ENCODE measurements at places on chromosomes 2 and 18.

DNA sequence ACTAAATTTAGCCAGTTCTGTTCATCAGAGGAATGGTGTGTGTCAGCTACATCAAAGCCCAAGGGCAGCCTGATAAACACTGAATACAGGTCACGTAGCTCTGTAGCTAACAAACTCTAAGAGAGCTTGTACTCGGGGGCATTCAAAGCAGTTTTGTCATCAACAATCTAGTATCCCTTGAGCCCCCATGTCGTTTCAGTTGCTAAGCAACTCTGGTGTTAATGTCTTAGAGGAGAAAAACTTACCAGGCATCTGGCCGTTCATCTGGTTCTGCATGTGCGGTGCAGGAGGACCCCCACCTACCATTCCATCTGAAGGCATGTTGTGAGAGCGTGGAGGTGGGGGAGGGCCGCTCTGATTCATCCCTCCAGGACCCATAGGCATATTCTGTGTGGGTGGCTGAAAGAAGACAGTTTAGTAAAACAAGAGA lies 33.1 kb downstream of the SS18 start:
- no peak for DNase-seq

DNA sequence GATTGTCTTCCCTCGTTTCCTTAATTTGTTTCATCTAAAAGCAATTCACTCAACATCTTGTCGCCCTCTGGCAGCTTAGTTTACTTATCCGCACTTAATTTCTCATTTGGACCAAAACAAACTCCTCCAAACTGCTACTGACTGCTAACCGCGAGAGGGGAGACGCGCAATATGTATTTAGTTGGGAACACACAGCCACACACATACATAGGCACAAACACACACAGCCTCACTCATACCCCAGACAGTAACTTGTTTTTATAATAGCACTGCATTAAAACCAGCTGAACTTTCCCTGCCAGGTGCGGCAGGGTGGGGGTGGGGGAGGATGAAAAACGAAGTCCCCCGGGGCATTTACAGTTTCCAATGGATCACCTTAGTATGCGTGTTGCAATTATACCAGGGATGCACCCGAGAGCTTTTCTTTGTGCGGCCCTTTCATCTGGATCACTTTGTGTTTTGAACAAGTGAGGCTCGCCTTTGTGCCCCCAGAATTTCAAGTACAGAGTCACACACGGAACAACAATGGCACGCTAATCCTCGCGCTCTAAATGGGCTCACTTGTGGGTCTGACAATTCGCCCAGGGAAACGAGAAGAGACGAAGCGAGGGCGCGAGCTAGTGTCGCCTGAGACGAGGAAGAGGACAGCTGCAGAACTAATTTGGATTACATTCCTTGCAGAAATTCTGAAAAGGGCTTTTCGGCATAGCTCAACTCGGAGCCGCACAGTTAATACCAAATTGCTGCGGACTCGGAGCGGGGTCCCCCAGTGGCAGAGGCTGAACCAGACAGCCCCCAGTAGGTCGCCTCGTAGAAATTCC lies 2.4 kb downstream of the ERBB4 start:
- no peak for DNase-seq

DNA sequence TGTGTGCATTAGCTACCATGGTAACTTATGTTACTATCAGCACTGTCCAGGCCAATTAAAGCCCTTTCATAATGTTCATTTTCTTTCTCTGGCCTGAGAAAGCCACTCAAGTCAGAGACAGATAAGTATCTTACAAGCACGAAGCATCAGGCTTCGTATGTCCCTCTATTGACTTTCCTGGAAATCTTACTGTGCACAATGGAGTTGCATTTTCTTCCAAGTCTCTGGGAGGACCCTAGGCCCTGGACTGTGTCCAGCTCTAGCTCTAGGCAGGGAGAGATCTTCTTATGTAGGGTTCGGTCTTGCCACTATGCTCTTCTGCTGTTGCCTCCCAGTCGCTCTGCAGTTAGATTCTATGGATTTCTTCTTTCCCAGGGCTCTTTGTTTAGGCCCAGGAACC lies 40.0 kb upstream of the ITGA6 start:
- DNase-seq = no peak

GRCh38 chr18:58580078-58580477 lies 48.8 kb downstream of the ALPK2 start:
- no peak for DNase-seq

- DNase-seq = no peak
Observed at GRCh38 chr2:131094463-131095281, 1.4 kb upstream of the FAM168B start.

DNA sequence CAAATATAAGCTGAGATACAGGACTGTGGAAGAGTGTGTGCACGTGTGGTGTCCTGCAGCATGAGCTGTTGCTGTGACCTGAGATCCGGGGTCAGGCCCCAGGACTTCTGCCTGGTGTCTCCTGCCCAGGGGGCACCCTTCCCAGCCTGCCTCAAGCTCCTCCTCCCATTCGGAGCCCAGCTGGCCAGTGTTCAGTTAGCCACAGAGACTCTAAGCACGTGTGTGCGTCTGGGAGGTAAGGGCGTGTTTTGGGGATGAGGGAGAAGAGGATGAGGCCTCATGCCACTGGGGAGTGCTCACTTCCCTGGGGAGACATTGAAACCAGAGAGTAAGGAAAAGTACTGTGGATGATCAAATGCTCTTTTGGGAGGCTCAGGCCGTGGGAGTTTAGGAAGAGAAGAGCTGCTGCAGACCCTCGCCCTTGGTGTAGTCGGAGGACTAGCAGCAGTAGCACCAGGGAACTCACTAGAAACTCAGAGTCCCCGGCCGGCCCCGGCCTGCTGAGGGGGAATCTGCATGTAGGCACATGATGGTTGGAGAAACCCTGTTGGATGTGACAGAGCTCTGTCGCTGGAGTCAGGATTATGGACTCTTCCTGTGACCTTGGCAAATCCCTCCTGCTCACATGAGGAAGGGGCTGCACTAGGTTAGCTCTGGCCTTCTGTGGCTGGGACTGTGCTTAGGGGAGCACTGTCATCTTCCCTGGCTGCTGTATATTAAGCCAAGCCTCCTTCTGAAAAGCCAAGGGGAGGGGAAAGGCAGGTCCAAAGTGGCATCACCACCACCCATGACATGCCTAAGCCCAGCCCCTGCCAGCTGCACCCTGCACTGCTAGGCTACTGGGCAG lies 231.1 kb downstream of the DYSF start:
- DNase-seq = no peak

DNA sequence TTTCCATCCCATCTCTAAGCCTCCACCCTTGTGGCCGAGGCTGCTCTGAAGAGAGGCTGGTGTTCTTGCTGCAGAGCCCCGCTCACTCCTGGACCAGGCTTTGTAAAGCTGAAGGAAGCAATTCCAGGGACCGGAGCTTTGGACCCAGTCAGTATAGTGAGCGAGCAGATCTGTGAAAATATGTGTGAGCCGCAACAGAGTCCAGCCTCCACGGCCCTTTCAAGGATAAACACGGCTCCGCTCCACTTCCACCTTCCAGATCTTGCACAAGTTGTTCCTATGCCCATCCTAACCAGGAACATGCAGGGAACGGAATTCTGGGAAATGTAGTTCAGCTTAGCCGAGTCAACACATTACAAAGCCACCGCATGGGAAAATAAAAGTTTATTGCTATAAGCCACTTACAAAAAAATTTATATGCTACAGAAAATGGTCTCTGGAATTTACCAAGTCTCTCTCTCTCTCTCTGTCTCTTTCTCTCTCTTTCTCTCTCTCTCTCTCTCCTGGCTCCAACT lies 151.7 kb upstream of the ZNF521 start:
- DNase-seq = peak; percentile 37

- DNase-seq = no peak
Observed at GRCh38 chr2:231397928-231398294, 2.4 kb downstream of the B3GNT7 start.

- DNase-seq = peak; percentile 54
Observed at GRCh38 chr2:113218283-113219091, 44.7 kb downstream of the PSD4 start.

- no peak for DNase-seq
Observed at GRCh38 chr2:37588316-37588777, 83.1 kb downstream of the CDC42EP3 start.

GRCh38 chr18:43277164-43277600 lies at the start of gene SYT4:
SYT4 (minus strand) TSS chr18:43277490; CDS start chr18:43277281, 209 bp downstream.
- no peak for DNase-seq

DNA sequence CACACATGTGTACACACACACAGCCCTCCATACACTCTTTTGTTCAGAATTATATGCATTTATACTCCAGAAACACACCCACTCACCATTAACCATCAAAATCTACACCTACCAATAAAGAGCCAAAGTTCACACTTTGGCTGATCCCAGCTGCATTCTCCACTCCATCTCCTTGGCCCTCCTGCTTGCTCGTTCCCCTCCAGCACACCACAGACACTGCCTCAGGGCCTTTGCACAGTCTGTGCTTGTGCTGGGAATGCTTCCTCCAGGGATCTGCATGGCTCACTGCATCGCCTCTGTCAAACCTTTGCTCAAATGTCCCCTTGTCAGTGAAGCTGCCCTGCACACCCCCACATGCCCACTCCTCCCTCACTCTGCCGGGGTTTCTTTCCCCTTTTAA lies 46.0 kb downstream of the POMC start:
- DNase-seq = no peak

DNA sequence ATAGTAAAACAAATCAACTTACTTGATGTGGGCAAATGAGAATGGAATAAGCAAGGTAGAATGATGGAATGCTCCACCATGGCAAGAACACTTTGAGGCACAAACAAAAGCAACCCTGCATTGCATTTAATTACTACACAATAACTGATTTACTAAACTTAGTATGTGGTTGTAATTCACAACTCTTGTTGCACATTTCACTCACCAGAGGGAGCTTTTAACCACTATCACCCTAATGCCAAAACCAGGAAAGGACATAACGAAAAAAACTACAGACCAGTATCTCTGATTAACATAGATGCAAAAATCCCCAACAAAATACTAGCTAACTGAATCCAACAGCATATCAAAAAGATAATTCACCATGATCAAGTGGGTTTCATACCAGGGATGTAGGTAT lies 659.8 kb downstream of the CPS1 start:
- DNase-seq = no peak

DNA sequence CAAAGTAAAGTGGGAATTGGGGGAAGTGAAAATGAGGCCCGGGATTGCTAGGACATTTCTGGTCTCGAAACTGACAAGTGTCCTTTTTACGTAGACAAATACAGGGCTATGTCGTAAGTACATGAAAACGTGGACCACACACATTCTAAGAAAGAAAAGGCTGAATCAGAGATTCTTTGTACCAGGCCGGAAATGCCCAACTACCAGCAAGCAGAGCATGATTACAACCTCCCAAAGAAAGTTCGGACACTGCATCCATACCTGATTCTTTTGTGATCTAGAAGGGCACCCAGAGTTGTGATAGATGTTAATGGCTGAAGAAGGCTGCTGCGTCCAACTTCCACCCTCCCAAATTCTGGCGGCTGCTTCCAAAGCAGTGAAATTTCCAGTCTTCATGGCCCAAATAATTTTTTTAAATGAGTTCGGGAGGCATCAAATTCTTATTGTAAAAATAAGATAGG lies 1.7 kb downstream of the RBMS1 start:
- DNase-seq = no peak

DNA sequence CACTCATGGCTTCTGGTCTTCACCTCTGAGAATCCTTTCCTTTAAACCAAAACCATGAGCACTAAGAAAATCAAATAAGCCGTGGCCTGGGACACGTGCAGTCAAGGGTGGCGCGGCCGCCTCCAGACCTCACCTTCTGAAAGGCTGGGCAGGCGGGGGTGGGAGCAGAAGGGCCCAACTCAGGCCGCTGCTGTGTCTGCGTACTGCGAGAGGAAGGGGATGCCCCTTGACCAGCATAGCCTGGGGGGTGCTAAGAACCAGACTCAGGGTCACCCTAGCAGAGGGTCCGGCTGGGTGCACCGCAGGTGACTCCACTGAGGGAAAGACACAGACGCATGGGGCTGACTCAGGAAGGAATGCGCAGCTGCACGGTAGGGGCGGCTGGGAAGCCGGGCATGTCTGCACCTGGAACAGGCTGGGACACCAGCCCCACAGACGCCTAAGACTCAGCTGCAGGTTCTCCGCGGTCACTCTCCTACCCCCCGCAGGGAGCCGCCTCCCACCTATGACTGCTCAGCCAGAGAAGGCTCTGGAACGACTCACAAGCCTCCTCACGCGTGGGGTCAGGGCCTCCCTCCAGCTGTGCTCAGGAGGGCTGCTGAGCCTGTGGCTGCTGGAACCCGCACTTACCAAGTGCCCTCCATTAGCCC lies 432.4 kb upstream of the MYT1L start:
- no peak for DNase-seq

DNA sequence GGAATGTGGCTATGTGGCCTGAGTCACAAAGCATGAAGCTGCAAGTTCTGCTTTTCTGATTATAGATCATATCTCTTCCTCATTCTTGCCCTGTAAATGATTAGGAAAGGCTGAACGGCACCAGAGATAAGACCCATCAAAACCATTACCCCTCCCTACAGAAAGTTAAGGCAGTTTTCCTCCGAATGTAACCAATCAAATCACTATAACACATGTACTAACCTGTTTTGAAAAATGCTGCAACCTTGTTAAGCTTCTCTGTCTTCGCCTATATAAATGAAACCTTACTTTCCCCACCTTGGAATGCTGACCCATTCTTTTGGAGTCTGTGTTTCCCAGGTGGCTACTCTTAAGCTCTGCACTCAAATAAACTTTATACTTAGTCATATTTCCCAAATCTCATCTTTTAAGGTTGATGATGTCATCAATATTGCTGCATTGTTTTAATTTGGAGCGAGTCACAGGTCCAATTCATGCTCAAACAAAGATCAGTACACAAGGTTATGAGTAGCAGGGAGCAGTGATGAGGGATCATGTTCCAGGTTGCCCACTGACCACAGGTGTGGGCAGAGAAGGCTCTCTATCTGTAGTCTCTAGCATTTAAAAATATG lies 662.3 kb downstream of the IRS1 start:
- DNase-seq = no peak

DNA sequence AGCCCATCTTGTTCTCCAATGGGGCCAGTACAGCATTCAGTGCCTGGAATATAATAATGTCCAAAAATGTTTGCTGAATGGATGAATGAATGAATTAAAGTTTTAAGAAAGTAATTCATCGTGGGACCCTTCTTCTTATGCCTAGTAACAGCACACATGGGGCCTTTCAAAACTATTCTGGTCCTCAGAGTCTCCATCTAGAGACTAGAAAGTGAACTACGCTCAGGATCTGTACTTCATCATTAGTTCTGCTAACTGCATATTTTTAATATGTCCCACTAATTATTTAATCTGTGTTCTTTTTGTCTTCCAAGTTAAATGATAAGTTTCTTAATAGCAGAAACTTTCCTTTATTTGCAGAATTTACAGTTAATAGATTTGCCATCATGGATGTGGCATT lies 172.5 kb downstream of the SMAD2 start:
- no peak for DNase-seq

DNA sequence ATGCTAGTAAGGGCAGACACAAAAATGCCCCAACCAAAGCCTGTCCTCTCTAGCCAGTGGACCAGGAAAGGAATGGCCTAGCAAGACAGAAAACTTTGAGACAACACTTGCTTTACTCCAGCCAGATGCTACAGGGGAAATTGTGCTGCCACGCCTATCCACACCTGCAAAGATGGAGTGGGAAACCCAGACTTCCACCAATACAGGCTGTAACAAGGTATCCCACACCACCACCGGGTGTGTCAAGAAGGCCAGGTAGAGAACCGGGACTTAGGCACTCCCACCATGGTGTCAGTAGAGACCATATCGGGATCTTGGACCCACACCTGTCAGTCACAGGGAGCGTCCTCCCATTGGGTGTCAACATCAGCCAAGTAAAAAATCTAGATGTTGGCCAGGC lies 16.2 kb upstream of the ESPNL start:
- no peak for DNase-seq

GRCh38 chr2:158907926-158908456 lies 60.4 kb upstream of the TANC1 start:
- DNase-seq = no peak

GRCh38 chr2:46050027-46050426 lies 247.2 kb upstream of the EPAS1 start:
- no peak for DNase-seq

Measured in GM04503 (cell line).